ENCODE measurements at places on chromosomes 16 and 17. TPM values are rescaled to one million over a fixed set of nuclear protein-coding genes. Genes with fewer than 3 reads are reported as not detected.

Gene TP53TG3
- not detected for polyA plus RNA-seq

Gene GIT1
- 49.8 TPM for polyA plus RNA-seq

Gene CES1
- 2.6 TPM for polyA plus RNA-seq

Gene MGAT5B
- 1.5 TPM for polyA plus RNA-seq

Gene LRRC46
- 2.4 TPM for polyA plus RNA-seq

Gene MLLT6
- polyA plus RNA-seq, result 85.2 TPM

Gene TMEM204
- polyA plus RNA-seq, result 21.3 TPM

Gene YBX2
- polyA plus RNA-seq, result 3.5 TPM

Gene ITGB4
- polyA plus RNA-seq, result 10.9 TPM

Gene CTRB1
- polyA plus RNA-seq, result not detected

Gene KREMEN2
- 1.0 TPM for polyA plus RNA-seq

- no peak for DNase-seq
Observed at GRCh38 chr16:23768581-23768980, 13.8 kb downstream of the CHP2 start.

GRCh38 chr16:64773638-64774037, 348.2 kb downstream of the CDH11 start:
- DNase-seq, result no peak

DNA sequence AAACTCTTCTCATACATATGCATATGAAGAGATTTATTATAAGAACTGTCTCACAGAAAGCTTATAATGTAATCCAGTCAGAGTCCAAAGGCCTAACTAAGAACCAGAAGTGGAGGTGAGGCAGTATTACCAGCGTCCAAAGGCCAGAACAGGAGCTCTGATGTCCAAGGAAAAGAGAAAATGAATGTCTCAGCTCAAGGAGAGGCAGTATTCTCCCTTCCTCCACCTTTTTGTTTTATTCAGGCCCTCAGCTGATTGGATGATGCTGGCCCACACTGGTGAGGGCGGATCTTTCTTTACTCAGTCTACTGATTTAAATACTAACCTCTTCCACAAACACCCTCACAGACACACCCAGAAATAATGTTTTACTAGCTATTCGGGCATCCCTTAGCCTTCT, 43.4 kb downstream of the FBXL20 start:
- no peak for DNase-seq

DNA sequence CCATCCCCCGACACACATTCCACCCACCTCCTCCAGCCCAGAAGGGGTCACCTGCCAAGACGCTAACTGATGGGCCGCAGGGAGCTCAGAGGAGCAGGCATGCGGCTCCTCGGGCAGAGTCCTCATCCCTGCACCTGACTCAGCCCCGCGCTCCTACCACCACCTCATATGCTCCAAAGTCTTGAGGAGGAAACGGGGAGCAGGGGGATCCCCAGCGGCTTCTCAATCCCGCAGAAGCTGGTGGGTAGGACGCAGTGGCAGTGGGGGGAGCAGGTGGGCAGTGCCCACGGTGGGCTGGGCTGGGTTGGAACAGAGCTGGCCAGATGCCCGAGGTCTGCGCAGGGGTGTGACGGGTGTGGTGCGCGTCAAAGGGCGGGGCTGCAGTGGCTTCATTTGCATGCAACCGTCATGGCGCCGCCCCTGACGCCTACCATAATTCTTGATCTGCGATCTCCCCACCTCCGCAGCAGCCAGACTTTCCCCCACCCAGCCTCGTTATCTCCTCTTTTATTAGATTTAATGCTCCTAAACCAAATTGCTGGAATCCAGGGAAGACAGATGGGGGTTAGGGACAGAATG, 39.0 kb upstream of the EMP2 start:
- DNase-seq, result no peak

- DNase-seq, result no peak
Observed at GRCh38 chr16:8962393-8963009, 1.2 kb downstream of the USP7 start.

GRCh38 chr16:28967156-28967555, 7.4 kb upstream of the SPNS1 start:
- DNase-seq, result no peak

- DNase-seq, result no peak
Observed at GRCh38 chr17:66309793-66310192, 7.4 kb downstream of the PRKCA start.

- no peak for DNase-seq
Observed at GRCh38 chr16:85291302-85292148, 179.3 kb upstream of the CIBAR2 start.

DNA sequence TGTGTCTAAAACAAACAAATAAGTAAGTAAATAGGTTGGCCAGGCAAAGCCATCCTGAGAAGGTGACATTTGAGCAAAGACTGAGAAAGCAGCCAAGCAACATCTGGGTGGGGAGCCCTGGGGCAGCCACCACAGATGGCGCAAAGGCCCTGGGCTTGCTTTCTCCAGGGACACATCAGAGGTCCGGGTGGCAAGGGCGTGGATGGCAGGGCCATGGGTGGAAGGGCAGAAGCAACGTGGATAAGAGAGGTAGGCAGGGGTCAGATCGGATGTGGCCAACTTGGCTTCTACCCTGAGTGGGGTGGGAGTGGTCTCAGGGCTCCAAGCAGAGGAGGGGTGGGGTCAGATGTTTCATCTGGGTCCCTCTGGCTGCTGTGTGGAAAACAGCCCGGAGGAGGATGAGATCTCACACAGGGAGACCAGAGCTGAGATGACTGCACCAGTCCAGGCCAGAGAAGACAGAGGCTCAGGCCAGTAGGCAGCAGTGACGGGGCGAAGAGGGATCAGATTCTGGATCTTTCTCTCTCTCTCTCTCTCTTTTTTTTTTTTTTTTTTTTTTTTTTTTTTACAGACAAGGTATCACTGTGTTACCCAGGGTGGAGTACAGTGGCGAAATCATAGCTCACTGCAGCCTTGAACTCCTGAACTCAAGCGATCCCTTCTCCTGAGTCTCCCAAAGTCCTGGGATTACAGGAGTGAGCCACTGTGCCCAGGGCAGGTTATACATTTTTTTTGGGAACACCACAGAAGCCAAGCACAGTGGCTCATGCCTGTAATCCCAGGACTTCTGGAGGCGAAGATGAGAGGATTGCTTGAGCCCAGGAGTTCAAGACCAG, 6.1 kb upstream of the SPN start:
- DNase-seq, result no peak

DNA sequence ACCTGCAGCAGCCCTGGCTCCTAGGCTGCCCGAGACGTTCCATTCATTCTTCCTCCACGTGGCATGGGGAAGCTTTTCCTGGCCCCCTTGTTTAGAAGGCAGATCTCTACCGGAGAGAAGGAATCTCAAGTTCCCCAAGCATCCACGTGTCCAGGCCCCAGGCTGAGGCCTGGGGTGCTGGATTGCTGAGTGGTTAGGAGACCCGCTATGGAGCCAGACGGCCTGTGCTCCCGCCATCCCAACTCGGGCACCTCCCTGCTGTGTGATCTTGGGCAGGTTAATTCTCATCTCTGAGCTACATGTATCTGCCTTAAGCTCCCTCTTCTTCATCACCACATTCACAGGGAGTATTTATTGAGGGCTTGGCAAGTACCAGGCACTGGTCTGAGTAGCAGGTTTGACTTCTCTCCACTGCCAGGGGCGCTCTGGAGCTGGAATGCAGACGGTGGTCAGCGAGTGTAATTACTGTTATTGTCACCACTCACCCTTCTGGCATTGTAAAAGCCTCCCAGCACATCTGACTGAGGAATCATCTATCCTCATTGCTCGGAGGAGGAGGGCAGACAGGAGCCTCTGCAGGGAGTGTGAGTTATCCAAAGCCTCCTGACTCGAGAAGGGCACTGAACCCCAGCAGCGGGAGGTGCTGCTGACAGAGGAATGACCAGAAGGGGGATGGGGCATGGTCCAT, 1.1 kb upstream of the ADGRG1 start:
- DNase-seq, result no peak

- no peak for DNase-seq
Observed at GRCh38 chr16:4982056-4982867, 24.1 kb downstream of the SEC14L5 start.

DNA sequence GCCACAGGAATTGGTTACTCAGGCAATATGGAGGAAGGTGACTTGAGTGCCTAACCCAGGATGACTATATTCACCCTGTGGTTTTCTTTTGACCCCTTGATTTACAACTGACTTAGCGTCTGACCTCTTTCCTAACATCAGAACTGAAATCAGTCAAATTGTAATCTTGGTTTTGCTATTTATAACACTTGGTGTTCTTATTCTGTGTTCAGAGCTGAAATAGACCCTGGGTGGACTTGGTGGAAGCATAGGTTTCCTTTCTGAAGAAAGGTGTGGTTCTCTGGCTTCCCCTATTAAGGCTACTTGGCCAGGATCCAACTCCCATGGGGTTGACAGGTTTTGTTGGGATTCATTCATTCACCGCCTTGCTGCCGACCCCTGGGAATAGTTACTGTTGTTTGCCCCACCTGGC, 80.8 kb downstream of the CLEC16A start:
- no peak for DNase-seq

DNA sequence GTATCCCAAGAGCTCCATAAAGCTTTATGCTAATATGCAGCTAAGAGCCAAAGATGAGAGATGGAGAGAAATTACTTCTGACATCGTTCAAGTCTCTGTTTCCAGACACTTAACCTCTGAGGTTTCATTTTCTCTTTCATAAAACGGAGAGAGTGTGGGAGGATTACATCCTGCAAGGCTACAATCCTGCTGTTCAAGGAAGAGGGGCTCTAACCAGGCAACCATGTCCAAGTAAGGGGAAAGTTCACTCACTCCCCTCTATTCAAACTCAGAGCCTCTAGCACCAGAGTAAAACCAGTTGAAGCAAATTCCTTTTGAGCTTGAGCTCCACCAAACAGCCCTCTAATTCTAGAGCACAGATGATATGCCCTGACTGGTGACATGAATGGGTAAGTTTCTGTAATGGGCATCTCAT, 397.4 kb downstream of the NPIPA8 start:
- DNase-seq, result peak; percentile 39

GRCh38 chr17:77374170-77374936, 233.6 kb downstream of the SEC14L1 start:
- no peak for DNase-seq

DNA sequence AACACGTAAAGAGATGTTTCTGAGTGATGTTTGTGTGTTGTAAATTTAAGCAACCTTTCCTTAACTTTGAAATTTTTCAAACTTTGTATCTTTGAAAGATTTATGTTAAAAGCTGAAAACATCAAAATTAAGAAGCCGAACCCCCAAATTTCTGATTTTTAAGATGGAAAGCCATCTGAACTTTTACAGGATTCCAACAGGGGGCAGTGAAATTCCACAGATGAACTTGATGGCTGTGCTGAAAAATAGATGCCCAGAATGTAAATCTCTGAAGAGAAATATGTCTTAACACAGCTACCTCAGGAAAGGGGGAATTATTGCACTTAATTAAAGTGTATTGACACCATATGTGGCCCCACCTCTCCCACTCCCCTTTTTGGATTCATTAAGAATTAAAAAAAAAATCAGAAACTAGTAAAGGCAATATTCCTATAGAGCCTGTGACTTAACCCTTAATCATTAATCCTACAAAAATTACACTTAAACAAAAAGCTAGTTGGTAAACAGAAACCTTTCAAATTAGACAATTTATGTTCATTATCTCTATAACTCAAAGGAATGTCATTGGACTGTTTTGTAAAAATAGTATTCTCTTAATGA, 597.9 kb downstream of the KCNJ2 start:
- DNase-seq, result no peak

- DNase-seq, result no peak
Observed at GRCh38 chr17:51852603-51853002, 305.9 kb downstream of the CA10 start.

Data from right renal pelvis (tissue), 4 donors.